Right renal cortex interstitium (tissue), 3 donors: ENCODE measurements at places on chromosomes 7 and 10. TPM values are rescaled to one million over a fixed set of nuclear protein-coding genes. Genes with fewer than 3 reads are reported as not detected.

Gene ADARB2
- 0.87 TPM for polyA plus RNA-seq

Gene OR2A1
- polyA plus RNA-seq: 0.44 TPM

Gene SPAM1
- polyA plus RNA-seq: not detected

Gene ZPBP
- 0.44 TPM for polyA plus RNA-seq

Gene ANKRD61
- polyA plus RNA-seq: 0.54 TPM

Gene CPEB3
- polyA plus RNA-seq: 3.0 TPM

GRCh38 chr7:150820578-150821198, 20.1 kb downstream of the TMEM176A start:
- DNase-seq: no peak

- DNase-seq: no peak
These were observed 122.6 kb upstream of the ASAH2 start for GRCh38 chr10:50373821-50374501.

DNA sequence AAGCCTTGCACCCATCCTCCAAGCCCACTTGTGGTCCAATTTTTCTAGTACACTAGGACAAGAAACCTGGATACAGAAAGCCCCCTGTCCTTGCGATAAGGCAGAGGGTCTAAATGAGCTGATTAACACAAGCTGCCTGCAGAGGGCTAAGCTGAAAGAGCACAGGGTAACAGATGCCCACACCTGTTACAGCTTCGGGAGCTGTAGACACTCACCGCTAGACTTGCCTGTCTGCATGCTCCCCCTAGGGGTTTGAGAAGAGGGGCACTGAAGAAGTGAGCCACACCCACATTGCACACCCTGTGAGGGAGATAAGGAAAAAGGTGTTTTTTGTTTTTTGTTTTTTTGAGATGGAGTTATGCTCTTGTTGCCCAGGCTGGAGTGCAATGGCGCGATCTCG, 386.5 kb upstream of the AUTS2 start:
- DNase-seq: no peak

GRCh38 chr10:13001041-13001886, at the start of gene CCDC3:
Gene CCDC3, minus strand, starts transcription at chr10:13001713. Its CDS starts 143 bp downstream, at chr10:13001570.
- DNase-seq: no peak

- no peak for DNase-seq
These were observed 102.0 kb downstream of the ADAM12 start for GRCh38 chr10:126286256-126286780.

GRCh38 chr10:47404446-47404845, 20.4 kb upstream of the ZNF488 start:
- DNase-seq: no peak

- DNase-seq: no peak
These were observed 271.4 kb downstream of the GALNT17 start for GRCh38 chr7:71403202-71403946.

- DNase-seq: no peak
These were observed 176.4 kb downstream of the PTPN20 start for GRCh38 chr10:47087667-47088066.

DNA sequence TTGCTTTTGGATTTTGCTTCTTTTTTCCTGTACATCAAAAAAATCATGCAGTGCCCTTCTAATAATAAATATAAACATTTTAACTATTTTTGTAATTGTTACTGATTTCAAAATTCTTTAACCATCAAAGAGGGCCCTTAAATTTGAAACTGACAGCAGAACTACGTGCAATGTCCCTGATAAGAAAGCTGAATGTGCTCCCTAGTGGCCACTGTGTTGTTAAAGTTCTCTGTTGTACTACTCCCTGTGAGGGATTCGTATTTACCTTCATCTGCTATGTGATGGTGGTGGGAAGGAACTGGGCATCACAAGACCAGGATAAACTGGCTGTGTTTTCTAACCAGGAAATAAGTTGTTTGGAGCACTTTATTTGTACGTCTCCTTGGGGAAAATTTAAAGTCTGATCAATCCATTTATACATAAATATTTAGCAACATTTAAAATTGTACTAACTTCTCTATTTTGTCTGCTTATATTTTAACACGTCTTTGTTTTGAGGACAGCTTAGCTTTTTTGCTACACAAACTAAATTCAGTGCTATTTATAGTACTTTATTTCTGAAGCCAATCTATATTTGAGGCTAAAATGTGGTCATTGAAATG, 322.4 kb downstream of the HGF start:
- no peak for DNase-seq

- no peak for DNase-seq
These were observed 20.9 kb downstream of the AKR1D1 start for GRCh38 chr7:138097064-138097741.

DNA sequence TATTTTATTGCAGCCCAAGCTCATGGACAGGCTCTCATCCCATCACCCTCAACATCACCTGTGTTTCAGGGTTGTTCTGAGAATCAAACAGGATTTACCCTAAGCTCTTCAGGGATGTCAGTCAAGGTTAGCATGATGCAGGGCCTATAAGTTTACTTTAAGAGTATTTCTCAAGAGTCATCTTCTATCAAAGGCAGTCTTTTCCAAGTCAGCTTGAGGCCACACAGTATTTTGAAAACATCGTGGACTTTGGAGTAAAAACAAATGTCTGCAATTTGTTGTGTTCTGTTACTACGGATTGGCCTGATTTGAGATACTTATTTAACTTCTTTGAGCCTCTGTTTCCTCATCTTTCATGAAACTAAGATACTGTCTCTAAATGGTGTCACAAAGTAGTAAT, 42.0 kb upstream of the NRP1 start:
- no peak for DNase-seq

DNA sequence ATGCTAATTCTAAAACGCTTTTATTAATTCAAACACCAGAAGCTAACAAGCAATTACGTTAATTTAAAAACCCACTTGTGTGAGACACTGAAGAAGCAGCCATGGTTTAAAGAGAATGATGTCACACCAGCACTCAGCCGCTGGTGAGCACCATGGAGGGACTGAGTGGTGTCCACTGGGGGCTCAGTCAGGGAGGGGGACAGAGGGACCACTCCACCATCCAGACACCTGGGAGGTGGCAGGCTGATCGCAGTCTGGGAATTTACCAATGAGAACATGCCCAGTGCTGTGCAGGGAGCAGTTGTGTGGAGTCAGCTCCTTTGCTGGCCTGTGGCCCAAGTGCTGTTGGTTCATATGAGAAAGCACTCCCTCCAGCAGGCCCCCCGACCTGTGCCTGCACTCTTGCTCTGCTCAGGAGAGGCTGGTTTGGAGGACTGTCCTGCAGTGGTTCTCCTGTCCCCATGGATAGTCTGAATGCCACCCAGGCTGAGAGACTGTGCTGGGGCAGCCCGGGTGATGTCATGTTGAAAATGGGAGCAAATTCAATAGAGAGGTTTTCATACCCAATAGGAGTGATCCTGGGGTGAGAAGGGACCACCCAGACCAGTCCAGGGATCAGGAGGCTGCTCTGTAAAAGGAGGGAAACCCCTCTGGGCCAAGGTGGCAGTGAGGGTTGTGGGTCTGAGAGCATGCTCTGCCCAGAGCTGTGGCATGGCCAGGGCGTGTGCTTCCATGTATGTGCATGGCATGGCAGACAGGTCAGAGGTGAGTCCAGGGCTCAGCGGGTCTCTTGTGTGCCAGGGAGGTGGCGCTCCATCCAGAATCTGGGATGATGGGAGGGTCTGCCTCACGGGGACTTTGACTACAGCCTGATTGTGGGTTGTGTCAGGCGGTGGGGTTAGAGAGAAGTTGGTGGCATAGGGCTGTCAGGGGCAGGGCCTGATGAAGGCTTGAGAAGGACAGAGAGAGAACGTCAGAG, 12.7 kb downstream of the ADCY1 start:
- no peak for DNase-seq

GRCh38 chr7:94182066-94182465, 177.9 kb upstream of the BET1 start:
- no peak for DNase-seq
